ENCODE measurements at places on chromosomes 7 and 10.
A peak's percentile ranks its signal among the peaks of the same experiment; 100 is the strongest.

DNA sequence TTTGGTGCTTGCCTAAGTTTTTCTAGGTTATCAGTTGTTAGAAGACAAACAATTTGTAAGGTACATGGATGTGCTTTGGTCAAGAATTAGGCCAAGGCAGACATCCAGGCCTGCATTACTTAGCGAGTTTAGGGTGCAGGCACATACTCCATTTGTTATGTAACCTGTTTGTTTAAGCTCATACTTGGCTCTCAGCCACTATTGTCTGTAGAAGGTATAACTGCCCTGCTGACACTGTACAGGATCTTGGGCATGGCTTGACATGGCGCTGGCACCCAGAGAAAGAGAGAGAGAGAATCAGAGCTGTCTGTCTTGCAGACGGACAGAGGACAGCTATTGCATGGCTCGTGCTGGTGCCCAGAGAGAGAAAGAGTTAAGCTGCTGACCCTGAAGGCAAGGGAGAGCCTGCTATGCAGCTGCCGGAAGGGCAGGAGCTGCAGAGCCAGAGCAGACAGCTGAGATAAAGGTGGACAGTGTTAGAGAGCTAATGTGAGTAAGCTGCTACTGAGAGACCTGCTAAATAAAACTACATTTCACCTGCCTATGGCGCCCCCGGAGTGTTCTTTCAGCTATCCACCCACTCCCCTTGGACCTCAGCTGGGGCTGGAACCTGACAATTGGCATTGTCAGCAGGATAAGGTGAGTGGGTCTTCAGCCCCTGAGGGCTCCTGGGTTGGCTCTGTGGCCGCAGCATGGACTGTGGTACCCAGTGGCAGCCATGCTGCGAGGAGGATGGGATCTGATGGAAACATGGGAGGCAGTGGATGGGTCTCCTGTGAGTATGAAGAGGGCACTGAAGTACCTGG, 120.9 kb upstream of the TMEM106B start:
- DNase-seq = no peak

- no peak for DNase-seq
These were observed 30.3 kb downstream of the PIK3CG start for GRCh38 chr7:106895246-106895864.

- DNase-seq = no peak
These were observed 357.6 kb downstream of the DPP6 start for GRCh38 chr7:154409703-154410311.

DNA sequence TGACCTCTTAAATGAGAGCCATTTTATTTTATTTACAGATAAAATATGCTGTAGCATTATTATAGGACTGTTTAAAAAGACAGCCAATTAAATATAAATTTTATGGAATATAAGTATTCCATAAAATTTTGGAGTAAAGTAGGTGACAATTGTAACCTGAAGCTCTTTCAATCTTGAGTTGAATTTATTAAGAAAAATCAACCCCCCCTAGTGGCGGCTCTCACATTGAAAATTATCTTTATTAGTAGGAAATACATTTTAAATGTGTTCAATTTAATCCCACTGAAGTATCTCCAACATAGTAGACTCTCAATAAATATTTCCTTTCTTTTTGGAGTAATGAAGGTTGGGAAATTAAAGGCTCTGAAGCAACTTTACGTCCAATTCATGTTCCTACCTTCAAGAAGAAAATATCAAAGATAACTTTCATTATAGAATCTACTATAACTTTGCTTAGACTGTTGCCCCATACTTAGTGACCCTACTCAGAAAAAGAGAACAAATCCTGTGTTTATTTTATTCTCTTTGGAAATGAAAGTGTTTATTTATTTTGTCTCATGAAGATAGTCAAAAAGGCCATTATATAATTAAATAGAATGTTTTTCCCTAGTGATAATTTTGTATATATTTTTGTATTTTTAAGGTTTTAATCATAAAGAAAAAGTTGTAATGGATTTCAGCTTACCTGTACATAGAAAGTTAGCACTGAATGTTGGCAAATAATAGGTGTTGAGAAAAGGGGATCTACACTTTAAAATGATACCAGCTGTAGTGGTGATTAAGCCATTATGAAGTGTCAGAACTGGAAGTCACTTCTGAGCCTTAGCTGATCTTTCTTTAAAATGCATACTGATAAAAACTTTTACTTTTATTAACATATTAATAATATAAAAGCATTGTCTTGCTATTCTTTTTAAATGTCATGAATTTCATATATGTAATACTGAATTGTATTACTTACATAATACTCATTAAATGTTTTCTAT, 3.3 kb downstream of the AHR start:
- DNase-seq = peak; percentile 47

DNA sequence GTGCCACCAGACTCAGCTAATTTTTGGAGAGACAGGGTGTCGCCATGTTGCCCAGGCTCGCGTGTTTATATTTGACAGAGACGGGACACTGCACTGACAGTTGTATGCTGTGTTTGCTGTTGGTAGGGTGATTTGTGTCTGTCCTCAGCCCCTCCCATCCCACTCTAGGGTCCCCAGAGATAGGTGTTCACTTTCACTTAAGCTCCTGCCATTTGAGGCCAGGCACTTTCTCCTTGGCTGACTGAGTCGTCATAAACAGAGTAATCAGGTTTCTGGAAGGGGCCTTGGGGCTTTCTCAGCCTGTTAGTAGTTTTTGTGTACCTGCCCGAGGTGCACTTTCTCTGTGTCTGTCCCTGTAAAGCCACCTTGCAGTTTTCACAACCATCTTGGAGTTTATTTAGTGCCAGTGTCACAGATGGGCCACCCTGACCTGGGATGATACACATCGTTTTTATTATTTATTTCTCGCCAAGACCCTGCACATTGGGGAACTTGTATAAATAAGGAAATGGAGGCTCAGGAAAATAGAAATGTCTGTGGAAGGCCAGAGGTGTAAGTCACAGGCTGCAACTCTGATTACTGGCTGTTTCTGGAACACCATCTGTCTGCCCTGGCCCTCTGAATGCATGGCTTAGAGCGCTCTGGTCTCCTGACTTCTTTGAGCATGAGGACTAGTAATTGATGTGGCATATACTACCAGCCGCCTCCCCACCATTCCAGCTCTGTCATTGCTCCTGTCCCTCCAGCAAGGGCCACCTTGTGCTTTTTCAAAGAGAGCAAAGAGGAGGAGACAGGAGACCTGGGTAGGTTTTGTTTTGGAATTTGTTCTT, 81.9 kb upstream of the PDCD4 start:
- no peak for DNase-seq

GRCh38 chr10:72638586-72639440, 12.9 kb upstream of the MICU1 start:
- no peak for DNase-seq

DNA sequence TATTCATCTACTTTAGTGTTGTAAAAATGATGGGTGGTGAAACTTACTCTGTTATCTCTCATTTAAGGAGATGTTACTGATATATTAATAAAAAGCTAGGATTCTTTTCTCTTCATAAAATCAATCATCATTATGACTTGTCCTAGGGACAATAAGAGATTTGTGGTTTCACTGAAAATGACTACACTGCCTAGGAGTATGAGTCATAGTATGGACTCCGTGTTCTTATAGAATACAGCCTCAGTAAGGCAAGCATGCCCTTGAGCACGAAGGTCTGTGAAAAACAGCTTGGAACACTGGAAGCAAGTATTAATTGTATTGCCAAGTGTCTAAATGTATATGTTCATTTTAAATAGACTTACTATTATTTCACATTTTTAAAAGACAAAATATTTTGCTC, 749.2 kb upstream of the PCDH15 start:
- DNase-seq = no peak

GRCh38 chr7:141975806-141976523, 2.4 kb upstream of the TAS2R38 start:
- DNase-seq = peak; percentile 37

- DNase-seq = no peak
These were observed 72.5 kb downstream of the CUL2 start for GRCh38 chr10:35017608-35018007.

GRCh38 chr10:3046981-3047547, 20.3 kb upstream of the PFKP start:
- DNase-seq = no peak

DNA sequence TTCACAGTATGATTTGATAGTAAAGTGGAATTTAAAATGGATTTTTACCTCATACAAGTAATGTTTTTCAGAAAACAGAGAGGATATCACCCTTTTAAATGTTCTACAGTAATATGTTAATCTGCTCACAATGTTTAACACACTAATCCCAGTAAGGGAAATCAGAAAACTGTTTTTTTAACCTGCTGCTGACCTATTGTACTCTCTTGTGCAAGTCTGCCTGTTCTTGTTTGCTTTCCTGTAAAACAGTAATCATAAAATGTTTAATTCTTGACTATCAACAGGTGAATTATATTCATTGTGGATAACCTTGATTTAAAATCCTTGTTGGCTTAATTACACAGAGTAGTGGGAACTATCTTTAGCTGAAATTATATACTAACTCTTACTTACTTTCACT, 126.4 kb downstream of the GNAT3 start:
- DNase-seq = no peak

Data from effector CD4-positive, alpha-beta T cell (primary cell).